ENCODE measurements at places on chromosomes 11 and 22. TPM values are rescaled to one million over a fixed set of nuclear protein-coding genes. Genes with fewer than 3 reads are reported as not detected.

DTX4 gene
- 0.11 TPM for total RNA-seq

EI24 gene
- 36.3 TPM for total RNA-seq

DNA sequence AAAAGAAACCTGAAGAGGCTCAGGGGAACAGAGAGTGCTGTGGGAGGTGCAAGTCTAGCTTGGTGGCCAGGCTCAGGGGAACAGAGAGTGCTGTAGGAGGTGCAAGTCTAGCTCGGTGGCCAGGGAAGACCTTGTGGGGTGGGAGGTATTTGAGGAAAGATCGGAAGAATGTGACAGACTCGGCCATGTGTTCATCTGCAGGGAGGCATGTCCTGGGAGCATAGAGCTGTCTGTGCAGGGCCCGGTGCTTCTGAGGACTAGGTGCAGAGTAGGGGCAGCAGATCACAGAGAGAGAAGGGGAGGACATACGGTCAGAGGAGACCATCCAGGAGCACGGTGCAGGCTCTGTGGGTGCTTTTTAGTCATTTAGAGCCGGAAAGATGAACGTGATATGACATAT is 10.8 kb downstream of the IFITM10 start:
- H3K36me3 ChIP-seq: no peaks in the 10 kb centered on the region
- H3K27ac ChIP-seq: no peak overlapping the region
- H3K4me3 ChIP-seq: no peak overlapping the region
- no peaks in the 10 kb centered on the region for H3K4me1 ChIP-seq

- no peak overlapping the region for H3K27ac ChIP-seq
- no peaks in the 10 kb centered on the region for H3K27me3 ChIP-seq
- no peaks in the 10 kb centered on the region for H3K4me1 ChIP-seq
- DNase-seq: no peak
Observed at GRCh38 chr11:1406571-1407485, 17.1 kb downstream of the BRSK2 start.

- DNase-seq: no peak
- no peaks in the 10 kb centered on the region for H3K36me3 ChIP-seq
- no peaks in the 10 kb centered on the region for H3K4me1 ChIP-seq
- no peak overlapping the region for H3K4me3 ChIP-seq
Observed at GRCh38 chr22:47409539-47410275, 647.3 kb downstream of the TBC1D22A start.
